ENCODE measurements at places on chromosomes 6 and 20.

- no peak for DNase-seq
These were observed 228.5 kb downstream of the ZMYND8 start for GRCh38 chr20:47127999-47128398.

GRCh38 chr20:4781637-4782377 is 60.1 kb downstream of the PRND start:
- no peak for DNase-seq

- DNase-seq, result no peak
These were observed 11.1 kb upstream of the SERINC1 start for GRCh38 chr6:122482750-122483080.

DNA sequence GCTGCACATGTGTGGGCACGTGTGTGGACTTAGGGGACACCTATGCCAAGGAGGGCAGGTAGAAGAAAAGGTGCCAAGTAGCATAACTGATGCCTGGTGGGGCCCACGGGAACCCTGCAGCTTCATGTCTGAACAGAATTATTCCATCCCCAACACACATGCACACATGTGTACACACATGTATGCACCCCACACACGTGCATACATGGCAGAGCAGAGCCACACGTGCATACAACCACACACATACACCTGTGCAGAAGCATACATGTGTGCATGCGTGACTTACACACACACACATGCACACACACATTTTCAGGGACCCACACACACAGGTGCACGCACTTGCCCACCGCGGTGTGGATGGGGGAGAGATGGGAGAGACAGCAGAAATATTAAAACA is 51.7 kb upstream of the CHRNA4 start:
- DNase-seq, result no peak

DNA sequence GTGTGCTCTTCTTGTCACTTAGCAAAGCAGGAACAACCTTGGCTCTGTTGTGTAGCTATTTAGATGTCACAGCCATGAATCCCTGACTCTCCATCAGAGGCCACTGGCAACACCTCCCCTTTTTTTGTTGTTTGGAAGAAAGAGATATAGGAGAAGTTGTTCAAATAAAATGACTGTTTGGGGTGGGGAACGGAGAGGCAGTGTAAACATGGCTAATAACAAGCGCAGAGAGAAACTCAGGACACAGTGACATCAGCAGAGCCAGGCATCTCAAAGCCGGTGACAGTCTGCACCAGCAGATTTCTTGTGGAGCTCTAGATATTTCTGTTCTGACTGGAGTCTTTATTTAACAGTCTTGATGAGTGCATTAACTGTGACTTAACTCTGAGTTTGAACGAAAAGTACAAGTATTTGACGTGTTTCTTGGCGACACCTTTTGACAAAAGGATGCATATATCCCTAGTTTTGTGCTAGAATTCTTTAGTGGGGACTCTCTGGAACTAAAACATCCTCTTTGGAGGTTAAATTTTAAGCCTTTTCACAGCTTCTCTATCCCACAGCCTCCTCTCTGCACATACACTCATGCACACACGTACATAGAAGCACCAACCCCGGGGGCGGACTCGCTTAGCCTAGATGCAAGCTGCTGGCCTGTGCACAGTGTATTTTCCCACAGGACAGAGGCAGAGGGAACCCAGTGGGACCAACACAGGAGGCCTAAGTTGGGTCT is 53.8 kb downstream of the ADAT2 start:
- DNase-seq, result no peak

DNA sequence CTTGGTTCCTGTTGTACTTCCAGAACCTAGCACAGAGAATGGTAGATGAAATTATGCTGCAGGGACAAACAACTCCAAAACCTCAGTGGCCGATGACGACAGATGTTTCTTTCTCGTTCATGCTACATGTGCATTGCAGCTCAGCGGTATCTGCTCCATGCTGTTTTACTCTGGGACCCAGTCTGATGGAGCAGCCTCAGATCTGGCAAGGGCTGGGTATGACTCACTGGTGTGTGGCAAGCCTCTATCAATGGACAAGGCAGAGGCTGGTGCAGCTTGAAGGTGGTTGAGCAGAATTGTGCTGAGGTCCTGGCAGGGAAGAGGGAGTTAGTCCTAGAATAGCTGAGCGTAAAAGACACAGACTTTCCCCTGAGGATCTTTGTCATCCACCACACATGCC is 10.3 kb upstream of the BLCAP start:
- DNase-seq, result no peak

GRCh38 chr6:119052987-119053386 is 25.5 kb downstream of the FAM184A start:
- no peak for DNase-seq

DNA sequence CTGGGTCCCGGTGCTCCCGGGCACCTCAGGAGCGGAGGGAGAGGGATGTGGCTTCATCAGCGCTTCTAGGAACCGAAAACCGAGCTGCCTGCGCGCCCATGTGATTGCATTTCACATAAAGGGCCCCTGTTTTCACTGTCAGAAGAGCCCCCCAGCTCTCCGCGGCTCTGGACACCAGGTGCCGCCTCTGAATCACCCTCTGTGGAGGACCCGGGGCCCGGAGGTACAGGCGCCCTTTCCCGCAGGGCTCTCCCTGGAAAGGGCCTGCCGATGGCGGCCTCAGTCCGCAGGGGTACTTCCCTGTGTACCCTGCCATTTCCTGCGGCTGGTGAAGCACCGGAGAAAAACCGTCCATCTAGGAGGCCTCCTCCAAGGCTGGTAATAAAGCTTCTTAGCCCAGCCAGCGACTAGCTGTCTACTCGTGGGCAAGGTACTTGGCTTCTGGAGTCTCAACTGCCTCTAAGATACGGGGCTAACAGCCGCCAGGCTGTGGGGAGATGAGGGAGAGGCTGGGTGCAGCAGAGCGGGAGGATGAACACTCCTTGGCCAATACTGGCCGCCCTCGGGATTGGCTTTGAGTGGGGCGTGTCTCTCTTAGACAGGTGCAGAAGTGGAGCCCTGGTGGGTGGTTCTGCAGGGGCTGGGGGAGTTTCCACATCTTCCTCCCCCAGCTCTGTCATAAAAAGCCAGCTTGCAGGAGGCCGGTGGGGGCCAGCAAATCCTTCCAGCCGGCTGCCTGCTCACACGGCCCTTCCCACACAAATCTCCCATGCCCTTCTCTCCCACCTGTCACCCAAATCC is 1.6 kb downstream of the PPP1R16B start:
- no peak for DNase-seq

DNA sequence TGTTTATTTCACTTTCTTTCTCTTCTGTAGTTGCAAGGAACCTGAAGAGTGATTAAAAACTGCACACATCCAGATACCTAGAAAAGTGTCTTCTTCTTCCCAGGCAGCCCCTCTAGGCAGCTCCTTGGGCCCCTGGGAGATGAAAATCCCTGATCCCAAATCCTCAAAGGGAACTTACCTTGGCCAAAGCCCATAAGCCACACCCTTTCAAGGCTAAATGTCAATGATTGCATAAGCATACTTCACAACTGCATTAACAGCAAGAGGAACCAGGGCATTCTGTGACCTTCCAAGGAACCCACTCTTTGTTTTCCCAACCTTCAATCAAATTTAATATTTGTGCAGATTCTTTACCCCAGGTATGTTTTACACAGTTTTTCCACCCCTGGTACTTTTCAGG is 4.4 kb upstream of the HMGN3 start:
- no peak for DNase-seq

- no peak for DNase-seq
These were observed 163.2 kb upstream of the OLIG3 start for GRCh38 chr6:137657351-137657911.

DNA sequence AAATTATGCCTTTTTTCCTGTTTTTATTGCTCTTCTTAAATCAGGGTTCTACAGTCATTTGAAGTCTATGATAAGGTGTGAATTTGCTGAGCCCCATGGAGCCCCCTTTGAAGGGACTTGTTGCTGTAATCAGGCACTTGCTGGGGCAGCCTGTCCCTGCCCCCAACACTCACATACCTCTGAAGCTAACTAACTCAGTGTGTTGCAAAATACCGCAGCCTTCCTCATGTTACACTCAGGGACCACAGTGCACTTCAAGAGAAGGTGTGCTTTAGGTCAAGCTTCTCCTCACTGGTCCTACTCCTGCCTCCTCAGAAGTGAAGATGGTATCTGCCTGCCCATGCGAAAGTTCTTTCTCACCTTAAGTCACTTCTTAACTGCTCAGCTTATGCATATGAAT is 66.1 kb upstream of the GLP1R start:
- DNase-seq, result no peak

- no peak for DNase-seq
These were observed 90.0 kb upstream of the DTNBP1 start for GRCh38 chr6:15752820-15753219.

DNA sequence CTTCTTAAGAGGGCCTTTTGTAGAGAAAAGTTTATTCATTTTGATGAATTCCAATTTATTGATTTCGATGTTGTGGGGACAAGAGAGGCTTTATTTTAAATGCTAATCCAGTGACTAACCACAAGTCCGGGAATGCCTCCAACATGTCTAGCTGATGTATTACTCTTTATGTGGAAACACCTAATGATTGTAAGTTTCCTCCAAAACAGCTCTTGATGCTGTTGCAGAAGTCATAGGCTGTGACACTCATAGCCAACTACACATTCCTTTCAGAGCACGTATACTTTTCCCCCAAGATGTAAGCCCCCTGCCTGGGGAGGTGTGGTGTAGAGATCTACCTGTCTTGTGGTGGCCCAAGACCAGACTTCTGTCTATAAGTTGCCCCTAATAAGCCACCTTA is 61.3 kb upstream of the RNF24 start:
- no peak for DNase-seq

GRCh38 chr6:122286512-122286911 is 112.9 kb upstream of the HSF2 start:
- DNase-seq, result no peak

- no peak for DNase-seq
These were observed 230.4 kb downstream of the BCKDHB start for GRCh38 chr6:80336911-80337310.

DNA sequence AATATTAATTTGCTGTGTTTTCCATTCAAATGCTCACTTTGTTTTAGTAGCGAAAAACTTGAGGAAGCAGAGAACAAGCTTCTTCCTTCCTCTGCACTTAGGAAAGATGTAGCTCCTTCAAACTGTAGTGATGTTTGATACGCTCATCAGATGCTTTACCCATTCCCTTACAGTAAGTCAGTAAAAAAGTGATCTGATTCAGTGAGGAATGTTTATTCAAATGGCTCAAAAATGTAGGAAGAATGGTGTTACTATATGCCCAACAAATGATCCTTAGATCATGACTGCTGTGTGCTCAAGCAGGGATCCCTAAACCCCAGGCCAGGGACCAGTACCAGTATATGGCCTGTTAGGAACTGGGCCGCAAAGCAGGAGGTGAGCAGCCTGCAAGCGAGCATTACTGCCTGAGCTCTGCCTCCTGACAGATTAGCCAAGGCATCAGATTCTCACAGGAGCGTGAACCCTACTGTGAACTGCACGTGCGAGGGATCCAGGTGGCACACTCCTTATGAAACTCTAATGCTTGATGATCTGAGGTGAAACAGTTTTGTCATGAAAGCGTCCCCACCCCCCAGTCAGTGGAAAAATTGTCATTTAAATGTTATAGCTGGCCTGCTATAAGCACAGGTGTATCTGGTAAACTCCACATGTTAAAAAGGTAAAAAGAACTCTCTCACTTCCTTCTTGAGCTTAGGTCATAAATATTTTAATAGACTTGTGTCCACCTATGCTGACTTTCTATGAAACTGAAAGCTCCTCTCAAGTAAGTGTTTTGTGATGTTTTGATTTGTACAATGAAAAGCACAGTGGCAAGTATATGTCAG is 187.2 kb downstream of the FOXC1 start:
- DNase-seq, result no peak

DNA sequence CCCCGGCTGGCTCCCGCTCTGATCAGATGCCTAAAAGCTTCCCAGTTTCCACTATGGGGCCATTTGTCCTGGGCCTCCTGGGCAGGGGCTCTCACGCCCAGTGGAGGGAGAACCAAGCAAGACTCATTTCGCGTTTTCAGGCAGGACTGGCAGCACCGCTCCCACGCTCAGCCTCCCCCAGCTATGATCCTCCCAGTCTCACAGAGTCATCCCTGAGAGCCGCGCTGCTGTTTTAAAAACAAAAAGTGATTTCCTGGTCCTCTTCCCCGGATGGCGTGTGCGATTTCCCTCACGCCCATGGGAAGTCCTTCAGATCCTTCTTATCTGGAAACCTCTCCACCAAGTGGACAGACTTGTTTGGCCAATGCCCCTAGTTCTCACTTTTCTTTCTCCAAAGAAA is at the start of gene ADGRF5:
Gene ADGRF5 (minus strand): TSS at position 208 of the 400 bp plus-strand sequence. CDS start 15,176 bp downstream, outside the sequence.
- DNase-seq, result no peak

DNA sequence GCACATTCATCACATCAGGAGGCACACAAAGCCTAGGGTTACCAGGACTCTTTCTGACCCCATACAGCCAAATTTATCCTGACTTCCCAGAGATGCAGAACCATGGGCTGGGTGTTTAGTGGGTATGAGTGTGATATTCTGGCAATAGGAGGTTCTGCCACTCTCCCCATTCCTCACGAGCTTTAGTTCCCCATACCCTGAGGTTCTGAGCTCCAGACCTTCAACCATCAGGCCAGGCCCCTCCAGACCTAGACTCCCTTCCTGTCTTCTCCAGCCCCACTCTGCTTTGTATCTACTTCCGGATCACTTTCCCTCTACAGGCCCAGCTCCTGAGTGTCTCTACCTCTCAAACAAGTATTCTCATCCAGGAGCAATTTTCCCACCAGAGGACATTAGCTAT is 4.4 kb downstream of the HLA-F start:
- no peak for DNase-seq

GRCh38 chr6:79863566-79863965 is 83.8 kb downstream of the ELOVL4 start:
- no peak for DNase-seq

DNA sequence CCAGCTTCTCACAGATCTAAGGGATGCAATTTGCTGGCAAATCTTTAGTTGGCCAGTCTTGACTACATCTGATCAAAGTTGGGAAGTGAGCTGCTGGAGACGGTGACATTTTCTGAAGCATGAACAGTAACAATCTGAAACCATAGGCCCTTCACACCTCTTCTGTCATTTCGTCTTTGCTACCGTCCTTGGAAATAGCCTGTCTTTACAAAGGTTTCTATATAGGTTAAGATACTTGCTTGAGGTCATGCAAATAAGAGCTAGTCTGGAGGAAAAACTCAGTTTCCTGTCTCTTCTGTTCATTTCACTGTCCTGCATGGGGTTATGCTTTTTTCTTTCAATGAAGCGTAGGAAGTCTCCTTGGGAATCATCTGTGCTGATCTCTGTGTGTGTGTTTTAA is 55.6 kb downstream of the CARMIL1 start:
- DNase-seq, result no peak

- DNase-seq, result no peak
These were observed 244.2 kb downstream of the NRN1 start for GRCh38 chr6:5762561-5762968.

DNA sequence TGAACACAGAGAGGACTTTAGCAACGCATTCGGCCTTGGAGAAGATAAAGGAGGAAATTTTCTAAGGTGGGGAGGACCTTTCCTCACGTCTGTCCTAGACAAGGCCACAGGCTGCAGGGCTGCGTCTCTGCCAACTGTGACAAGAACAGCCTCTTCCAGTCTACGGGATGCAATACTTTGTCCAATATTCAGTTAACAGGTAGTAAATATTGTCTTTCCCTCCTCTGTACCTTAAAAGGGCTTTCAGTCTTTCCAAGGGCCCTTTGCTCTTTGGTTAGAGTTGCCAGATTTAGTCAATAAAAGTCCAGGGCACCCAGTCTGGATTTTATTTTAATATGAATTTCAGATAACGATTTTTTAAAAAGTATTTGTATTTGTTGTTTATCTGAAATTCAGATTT is 78.2 kb downstream of the ELOVL4 start:
- no peak for DNase-seq

- no peak for DNase-seq
These were observed 1.4 kb downstream of the NFS1 start for GRCh38 chr20:35697696-35698297.

GRCh38 chr6:164581563-164581962 is 727.8 kb downstream of the C6orf118 start:
- DNase-seq, result no peak
